Dermis blood vessel endothelial cell (primary cell): ENCODE measurements at places on chromosomes 3 and 15. TPM values are rescaled to one million over a fixed set of nuclear protein-coding genes. Genes with fewer than 3 reads are reported as not detected.
A peak's percentile ranks its signal among the peaks of the same experiment; 100 is the strongest.

ANKRD63 gene
- total RNA-seq: not detected in 2 replicates

LRRC31 gene
- not detected in 2 replicates for total RNA-seq

COMMD4 gene
- total RNA-seq: 74.2 and 84.6 TPM in 2 replicates

DNA sequence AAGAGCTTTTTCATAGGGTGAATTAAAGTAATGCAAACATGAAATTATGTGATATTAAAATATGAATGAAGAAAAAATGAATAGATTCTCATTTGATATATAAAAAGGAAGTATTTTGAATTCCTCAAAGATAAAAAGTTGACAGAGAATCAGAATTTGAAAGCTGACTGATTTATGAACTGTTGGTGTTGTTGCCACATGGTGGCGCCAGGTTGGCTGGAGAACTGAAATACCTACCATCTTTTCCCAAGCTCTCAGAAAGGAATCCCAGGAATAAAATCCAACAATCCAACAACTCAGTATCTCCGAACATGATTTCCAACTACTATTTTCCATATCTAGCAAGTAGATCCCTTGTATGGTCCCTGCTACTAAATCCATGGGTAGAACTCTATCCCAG, 3.1 kb downstream of the MYRIP start:
- DNase-seq: peak; percentile 78
